T-cell (primary cell): ENCODE measurements at places on chromosomes 5 and 9.
A peak's percentile ranks its signal among the peaks of the same experiment; 100 is the strongest.

GRCh38 chr9:85431339-85432102, 310.2 kb downstream of the AGTPBP1 start:
- DNase-seq = no peak

DNA sequence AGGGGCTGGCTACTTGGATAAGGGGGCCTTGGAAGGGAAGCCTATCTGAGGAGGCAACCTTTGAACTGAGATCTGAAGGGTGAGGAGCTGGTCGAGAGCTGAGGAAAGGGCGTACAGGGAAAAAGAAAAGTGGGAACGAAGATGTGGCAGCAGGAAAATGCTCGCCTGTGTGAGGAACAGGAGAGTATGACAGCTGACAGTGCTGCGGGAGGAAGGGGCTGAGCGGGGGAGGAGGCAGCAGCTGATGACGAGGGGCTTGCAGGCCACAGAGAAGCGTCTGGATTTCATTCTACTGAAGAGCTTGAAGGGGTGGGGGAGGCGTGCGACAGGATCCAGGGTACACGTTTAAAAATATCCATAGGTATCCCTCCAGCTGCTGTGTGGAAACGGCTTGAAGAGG, 28.9 kb downstream of the SH3PXD2B start:
- no peak for DNase-seq

DNA sequence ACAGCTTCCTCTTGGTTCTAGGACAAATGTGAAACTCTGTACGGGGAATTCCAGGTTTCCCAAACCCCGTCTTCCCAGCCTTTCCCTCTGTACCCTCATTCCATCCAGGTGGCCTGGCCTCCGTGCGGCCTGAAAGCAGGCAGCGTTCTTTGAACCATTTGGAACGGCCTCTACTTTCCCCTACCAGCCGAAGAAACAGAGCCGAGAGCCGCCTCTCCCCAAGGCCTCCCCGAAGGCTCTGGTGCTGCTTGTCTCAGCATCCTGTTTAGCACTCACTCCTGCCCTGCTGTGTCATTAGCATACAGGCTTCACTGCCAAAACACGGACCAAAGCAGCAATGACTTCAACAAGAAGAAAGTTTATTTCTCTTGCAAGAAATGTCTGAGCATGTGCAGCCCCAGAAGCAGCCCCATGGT, 137.7 kb downstream of the HSD17B3 start:
- no peak for DNase-seq

DNA sequence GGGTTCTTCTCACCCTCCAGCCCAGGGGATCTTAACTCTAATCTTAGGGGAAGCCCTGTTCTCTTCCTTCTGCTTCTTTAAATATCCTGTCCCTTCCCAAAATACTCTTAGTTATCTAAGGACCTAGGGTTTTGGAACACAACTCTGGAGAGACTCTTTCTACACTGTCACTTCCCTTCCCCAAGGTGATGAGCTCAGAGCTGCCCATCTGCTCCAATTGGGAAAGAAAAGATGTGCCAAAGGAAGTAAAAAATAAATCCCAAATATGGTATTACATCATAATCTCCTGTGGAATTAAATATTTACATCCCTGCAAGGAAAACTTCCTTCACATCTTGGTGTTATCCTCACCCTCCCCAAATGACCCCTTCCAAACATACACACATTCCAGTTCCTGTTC, 291.2 kb downstream of the EPB41L4A start:
- DNase-seq = no peak

DNA sequence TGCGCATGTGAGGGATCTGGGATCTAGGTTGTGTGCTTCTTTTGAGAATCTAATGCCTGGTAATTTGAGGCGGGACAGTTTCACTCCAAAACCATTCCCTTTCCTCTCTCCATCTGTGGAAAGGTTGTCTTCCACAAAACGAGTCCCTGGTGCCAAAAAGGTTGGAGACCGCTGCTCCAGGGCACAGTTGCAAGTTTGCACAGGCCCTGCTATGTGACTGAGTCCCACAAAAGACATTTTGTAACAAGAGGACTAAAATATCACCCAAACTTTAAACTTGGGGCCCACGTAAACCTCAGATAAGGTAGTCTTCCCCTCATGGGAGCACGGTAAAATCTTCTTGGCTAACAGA, 5.8 kb upstream of the ZNF367 start:
- DNase-seq = no peak

DNA sequence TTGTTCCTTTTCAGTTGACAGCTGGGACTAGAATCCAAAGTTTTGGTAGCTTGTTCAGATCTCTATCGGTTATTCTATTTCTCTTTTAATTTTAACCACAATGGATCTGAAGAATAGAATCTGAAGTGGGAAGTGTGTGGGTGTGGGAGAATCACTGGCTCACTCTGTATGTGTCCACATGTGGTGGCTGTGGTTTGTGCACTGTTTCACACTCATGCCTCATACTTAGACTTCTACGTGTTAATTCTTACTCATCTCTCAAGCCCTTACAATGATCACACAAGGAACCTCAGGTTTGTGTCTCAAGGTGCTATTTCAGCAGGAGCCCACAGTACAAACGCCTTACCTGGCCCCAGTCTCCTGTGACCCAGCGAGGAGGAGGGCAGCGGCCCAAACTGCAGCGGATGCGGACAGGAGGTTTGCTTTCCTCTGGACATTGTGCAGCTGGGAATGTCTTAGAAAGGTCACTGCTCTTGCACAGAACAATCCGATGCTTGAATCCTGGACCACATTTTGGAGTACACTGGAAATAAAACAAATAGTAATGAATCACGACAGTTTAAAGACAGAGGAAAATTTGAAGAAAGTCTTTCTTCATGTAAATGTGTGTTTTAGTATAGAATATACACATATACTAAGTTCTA, 309.1 kb downstream of the ADAMTS6 start:
- peak; percentile 12 for DNase-seq

DNA sequence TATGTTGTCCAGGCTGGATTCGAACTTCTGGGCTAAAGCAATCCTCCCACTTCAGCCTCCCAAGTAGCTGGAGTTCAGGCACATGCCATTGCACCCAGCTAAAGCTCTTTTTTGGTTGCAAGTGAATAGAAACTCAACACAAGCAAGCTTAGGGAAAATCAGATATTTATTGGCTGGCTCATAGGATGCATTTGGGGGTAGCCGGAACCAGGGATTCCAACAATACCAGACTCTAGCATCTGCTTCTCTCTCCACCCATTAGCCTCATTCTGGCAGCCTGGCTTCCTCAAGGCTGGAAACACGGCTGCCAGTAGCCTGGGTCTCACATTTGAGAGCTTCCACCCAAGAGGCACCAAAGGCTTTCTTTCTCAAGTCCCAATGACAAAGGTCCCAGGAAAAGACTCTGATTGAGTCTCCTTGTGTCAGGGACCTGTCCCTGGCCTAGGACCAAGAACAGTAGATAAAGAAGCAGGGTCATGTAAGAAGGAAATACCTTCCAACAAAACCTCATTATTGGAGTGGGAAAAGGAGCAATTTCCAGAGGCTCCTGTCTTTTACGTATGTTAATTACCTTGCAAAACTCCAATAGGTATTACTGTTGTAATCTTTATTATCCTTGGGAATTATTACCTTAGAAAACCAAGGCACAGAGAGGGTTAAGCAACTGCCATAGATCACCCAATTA, 23.0 kb upstream of the B4GALT1 start:
- DNase-seq = no peak

DNA sequence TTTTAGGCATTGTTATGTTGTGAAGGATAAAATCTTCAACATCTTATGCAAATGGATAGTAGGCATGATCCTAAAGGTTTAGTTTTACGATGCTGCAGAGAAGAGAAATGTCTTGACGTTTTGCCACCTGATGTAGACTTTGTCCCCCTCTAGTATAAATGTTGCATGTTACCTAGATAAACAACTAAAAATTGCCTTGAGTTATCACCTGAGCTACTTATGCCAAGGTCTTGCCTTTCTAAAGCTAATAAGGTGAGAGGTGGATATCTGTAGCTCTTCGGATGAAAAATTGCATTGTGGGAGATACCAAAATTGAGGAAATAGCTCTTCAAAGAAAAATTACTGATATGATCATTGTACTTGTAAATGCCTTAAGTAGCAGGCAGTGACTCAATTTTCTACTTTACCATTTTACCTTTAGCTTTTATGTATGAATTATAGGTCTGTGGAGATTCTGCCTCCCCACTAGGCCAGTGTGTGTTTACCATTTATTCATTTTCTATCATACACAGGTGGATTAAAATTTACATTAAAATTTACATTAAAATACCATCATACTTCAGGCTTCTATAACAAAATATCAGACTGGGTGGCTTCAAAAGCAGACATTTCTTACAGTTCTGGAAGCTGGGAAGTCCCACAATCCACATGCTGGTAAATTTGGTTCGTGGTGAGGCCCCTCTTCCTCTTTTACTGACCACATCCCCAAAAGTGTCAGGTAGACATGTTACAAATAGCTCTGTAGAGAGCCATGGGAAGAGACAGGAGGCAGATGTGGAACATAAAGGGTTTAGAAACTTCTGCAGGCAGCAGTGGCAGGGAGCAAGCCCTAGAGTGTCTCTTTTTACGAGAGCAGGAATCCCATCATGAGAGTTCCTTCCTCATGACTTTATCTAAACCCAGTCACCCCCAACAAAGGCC, 100.7 kb upstream of the ERBIN start:
- no peak for DNase-seq

DNA sequence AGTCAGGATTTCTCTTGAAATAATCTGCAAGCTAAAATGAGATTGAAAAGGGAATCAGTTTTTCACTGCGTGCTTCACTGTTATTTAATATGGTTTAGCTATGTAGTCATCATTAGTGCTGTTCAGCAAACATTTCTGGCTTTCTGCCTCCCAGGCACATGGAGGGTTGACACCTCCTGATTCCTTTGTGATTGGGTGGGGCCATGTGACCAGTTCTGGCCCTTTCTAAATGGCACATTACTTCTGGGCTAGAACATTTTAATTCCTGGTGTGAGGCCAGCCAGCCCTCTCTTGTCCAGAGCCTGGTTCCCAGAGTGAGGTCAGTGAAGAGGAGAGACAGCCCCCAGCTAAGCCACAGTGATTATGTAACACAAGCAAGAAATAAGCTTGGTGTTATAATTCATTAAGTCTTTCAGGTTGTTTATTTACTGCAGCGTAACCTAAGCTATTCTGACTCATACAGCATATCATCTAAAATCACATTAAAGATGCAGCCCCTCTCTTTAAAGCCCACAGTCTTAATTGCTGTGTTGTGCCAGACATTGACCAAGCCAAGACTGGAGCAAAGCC, 17.4 kb upstream of the ARSI start:
- no peak for DNase-seq

DNA sequence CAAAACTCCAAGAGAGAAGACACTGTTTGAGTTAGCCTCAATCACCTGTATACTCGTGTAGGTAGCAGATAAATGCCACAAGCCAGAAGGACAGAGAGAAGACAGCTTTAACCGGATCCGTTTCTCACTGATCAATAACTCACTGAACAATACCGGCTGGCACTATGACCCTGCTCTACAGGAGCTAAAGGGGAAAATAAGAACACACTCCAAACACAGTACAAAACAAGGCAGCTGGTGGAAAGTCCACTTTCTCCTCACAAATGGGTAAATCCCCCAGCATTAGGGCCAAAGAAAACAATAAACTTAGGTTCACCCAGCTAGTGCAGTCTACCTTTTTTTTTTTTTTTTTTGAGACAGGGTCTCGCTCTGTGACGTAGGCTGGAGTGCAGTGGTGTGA, 169.4 kb downstream of the CRB2 start:
- DNase-seq = no peak

DNA sequence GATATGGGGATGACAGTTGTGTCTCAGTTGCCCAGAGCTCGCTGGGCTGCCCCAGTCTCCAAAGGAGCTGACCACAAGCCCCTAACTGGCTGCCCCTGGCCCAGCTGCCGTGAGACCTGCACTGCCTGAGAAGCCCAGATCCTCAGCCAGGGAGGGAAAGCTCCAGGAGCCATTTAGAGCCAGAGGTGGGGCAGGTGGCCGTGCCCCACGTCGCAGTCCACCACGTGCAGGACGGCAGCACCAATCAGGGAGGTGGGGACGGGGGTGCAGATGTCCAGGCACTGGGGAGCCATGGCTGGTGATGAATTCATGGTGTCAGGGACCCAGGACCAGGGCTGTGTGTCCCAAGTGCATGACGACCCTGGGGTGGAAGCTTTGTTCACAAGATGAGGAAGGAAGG, 13.4 kb downstream of the PRRX2 start:
- DNase-seq = no peak

- DNase-seq = no peak
Observed at GRCh38 chr9:3863111-3863528, 337.3 kb upstream of the RFX3 start.

DNA sequence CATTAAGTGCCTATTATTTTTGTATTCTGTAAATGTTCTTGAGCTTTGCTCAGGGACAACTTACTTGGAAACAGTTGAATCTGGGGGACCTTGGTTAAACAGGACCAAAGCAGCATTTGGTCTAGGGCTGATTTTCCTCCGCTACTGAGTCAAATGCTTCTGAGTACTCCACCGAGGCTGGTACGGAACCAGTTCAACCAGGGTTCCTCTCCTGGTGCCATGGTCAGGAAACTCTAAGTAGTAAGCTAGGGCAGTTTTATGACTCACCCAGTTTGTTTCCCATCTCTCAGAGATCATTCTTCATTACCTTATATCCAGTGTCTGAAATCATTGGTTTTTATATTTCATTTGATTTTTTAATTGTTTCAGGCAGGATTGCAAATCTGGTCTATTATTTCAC, 111.9 kb upstream of the TNFAIP8 start:
- DNase-seq = no peak

DNA sequence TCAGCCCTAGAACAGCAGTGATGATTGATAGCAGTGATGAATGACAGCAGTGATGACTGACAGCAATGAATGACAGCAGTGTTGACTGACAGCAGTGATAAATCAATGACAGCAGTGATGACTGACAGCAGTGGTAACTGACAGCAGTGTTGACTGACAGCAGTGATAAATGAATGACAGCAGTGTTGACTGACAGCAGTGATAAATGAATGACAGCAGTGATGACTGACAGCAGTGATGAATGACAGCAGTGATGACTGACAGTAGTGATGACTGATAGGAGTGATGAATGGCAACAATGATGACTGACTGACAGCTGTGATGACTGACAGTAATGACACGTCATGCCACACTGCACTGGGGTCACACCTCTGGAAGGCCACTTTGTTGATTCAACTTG, 106.8 kb downstream of the ENTREP1 start:
- DNase-seq = no peak

GRCh38 chr9:120358877-120359276, 221.1 kb downstream of the CDK5RAP2 start:
- no peak for DNase-seq

DNA sequence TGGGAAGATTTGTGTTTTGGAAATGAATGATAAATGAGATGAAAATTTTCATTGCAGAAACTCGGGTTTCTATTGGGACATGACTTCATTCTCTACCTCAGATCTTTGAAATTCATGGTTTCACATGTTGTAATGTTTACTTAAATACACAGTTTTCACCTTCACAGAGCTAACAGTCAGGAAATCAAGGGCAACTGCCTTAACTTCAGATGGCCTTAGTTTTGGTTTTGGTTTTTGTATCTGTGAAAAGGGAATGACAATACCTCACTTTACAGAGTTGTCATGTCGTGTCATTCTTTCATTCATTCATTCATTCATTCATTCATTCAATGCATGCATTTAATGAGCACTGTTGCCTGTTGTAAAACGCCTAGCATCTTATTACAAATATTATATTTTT, 41.9 kb downstream of the NIM1K start:
- no peak for DNase-seq
